Skin of body (tissue), 3 donors: ENCODE measurements at places on chromosomes 16 and 17. TPM values are rescaled to one million over a fixed set of nuclear protein-coding genes. Genes with fewer than 3 reads are reported as not detected.

Gene MYH8
- total RNA-seq, result 442 TPM

Gene MAFG
- total RNA-seq, result 8.1 TPM

Gene CPHXL
- total RNA-seq, result not detected

Gene CCL8
- 3.1 TPM for total RNA-seq

Gene APOH
- not detected for total RNA-seq

Gene UMOD
- not detected for total RNA-seq

Gene KRT28
- 152 TPM for total RNA-seq

Gene MPP2
- 3.0 TPM for total RNA-seq

Gene MYOCD
- 1.9 TPM for total RNA-seq

DNA sequence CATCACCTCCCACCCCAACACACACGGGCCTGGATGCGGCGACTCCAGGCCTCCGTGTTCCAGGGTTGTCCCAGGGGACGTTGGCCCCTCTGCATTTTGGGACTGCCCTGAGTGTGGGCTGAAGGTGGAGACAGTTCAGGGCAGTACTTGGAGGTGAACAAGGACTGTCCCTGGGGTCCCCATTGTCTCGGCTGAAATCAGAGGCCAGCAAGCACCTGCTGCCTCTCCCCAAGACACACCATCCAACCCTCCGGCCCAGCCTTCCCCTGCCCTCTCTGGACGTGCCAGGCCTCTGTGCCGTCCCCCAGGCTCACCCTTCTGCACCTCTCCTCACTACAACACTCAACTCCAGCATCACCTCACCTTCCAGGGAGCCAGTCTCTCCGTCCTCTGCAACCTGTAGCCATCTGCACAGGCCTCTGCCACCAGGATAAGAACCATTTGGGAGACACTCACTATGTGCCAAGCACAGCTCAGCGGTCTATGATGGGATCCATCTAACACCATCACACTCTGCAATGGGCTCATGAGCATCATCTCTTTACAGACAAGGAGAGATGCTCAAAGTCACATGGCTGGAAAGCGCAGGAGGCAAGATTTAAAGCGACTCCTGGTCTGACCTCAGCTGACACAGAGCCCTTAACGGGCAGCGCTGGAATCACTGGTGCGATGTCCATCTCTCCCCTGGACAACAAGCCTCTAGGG lies 104.5 kb upstream of the SEC14L1 start:
- no peak for DNase-seq

- DNase-seq, result no peak
Measured at GRCh38 chr16:10878328-10878643, 1.3 kb downstream of the CIITA start.

DNA sequence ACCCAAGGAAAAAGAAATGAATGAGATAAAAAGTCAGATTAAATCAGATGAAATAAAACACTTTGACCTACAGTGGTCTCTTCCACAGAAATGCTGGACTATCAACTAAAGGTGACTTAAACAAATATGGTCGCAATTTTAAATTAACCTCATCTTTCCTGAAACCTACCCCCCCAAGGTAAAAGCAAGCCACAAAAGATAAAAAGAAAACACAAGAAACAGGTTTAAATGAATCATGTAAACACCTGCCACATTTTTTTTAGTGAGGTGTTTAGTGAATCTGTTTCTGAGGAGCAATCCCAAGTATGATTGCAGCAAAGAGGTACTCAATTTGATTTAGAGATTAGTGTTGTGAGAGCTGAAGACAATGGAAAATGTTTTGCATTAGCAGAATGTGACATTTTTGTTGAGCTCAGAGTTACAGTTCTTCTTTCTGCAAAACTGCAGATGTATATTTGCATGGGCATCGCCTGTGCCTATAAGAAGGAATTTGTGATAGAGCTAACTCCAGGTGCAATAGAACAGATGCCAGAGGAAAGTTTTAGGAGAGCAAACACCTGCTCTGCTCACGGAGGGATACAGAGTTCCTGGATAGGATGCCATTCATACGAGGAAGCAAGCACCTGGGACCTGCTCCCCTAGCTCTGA lies 3.4 kb upstream of the MMD start:
- DNase-seq, result no peak

GRCh38 chr17:42179911-42180410 lies 981 bp downstream of the KCNH4 start:
- DNase-seq, result no peak

DNA sequence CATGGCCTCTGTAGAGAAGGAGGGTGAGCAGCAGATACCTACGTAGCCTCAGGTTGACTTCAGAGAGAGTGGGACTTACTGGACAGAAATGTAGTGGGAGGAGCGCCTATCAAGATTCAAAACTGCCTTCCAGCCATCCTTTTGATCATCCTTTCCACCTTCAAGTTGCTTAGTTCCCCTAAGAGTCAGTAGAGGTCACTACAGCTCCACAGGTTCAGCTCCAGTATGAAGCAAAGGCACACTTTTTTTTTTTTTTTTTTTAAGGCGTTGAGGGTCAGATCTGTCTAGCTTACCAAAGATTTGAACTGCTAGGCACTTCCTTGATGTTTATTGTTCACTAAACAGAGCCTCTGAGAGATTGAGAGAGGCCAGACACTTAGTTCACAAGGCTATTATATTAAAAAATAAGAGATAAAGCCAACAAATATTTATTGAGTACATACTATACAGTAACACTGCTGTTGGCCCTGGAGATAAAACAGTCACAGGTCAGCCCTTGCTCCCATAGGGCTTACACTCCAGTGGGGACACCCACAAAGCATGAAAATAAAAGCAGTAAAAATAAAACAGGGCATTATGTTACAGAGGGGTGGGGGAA lies 3.1 kb downstream of the RNF227 start:
- no peak for DNase-seq

DNA sequence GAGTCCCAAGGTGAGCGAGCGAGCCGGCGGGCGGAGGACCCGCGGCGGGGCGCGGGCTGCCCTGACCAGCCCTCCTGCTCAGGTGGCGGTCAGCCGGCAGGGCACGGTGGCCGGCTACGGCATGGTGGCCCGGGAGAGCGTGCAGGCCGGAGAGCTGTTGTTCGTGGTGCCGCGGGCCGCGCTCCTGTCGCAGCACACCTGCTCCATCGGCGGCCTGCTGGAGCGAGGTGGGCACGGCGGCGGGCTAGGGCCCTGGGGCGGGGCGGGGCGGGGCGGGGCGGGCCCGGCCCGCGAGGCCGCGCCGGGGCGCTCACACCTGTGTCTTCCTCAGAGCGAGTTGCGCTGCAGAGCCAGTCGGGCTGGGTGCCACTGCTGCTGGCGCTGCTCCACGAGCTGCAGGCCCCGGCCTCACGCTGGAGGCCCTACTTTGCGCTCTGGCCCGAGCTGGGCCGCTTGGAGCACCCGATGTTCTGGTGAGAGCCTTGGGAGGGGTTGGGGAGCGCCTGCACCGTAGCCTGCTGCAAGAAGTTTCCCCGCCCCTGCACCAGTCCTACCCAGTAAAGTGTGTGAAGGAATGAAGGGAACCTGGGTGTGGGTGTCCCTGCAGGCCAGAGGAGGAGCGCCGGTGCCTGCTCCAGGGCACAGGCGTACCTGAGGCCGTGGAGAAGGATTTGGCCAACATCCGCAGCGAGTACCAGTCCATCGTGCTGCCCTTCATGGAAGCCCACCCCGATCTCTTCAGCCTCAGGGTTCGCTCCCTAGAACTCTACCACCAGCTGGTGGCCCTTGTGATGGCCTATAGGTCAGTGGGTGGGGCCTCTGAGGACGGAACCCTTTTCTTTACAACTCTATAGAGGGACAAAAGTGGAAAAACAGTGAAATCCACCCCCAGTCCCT lies 802 bp downstream of the SETD6 start:
- DNase-seq, result no peak

DNA sequence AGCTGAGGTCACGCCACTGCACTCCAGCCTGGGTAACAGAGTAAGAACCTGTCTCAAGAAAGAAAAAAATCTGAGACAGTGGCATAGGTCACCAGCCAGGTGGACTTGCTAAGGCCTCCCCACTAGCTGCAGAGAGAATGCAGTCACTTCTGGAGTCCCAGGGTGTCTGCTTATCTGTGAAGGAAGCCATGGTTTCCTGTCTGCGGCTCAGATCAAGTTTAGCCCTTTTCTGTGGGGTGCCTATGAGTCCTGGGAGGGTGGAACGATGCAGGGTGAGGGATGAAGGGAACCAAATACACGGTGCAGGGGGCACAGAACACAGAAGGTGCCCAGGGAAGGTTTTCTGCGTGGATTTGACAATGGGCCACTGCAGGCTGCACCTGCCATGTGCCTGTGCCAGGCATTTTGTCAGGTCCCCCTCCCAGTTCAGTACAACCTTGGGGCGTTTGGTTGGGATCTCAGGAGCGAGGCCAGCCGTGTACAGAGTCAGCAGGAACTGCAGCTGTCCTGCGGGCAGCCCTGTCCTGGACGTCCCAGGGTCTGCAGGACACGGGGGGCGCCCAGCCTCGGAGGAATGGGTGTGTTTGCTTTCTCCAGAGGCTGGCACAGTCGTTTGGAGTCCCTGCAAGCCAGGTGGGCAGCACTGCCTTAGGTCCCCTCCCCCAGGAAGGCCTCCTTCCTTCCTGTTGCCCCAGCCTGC lies 41.8 kb downstream of the RAB11FIP4 start:
- DNase-seq, result no peak

DNA sequence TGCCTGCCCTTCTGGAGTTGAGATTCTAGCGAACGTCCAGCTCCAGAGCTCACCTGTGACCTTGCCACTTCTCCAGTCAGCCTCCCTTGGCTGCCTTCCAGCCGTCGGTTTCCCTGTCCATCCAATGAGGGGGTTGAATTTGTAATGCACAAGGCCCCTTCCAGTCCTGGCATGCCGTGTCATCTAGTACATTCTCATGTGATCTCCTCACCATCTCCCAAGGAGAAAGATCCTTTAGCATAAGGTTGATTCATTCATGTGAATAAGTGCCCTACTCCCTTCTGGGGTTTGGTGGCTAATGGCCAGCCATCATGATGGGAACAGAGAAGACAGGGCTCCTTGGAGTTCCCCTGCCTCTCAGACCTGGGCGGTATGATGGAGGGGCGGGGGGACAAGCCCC lies 18.9 kb upstream of the ABCC3 start:
- no peak for DNase-seq

GRCh38 chr17:31558748-31559583 lies 167.5 kb downstream of the RAB11FIP4 start:
- DNase-seq, result peak; percentile 40

DNA sequence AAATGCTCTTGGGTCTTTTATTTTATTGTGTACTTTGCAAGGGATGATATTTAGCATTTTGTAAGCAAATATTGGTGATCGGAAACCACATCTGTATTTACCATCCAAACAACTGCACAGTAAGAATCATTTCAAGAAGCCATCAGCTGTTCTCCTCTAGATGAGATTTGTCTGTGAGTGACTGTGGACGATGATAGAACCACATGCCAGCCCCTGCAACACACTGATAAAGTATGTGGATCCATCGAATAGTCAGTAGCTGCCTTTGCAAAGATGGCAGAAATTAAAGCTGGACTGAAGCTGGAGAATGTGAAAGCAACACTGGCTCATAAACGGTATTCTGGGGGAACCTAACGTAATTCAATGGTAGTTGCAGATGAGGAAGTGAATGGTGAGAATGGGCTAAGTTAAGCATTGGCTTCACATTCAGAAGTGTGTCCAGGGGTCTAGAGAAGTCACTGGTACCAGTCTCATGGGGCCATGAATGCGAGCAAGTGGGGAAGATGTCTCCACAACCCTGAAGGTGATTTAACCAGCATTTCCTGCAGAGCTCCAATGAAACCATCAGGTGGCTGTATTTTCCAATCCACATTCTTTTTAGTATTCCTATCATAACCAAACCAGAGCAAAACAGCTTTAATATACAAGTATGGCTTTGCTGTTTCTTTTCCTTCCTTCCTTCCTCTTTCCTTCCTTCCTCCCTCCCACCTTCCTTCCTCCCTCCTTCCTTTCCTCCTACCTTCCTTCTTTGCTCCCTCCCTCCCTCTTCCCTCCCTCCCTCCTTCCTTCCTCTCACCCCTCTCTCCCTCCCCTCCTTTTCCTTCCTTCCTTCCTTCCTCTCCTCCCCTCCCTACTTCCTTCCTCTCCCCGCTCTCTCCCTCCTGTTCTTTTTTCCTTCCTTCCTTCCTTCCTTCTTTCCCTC lies 169.4 kb downstream of the ABCA8 start:
- no peak for DNase-seq

DNA sequence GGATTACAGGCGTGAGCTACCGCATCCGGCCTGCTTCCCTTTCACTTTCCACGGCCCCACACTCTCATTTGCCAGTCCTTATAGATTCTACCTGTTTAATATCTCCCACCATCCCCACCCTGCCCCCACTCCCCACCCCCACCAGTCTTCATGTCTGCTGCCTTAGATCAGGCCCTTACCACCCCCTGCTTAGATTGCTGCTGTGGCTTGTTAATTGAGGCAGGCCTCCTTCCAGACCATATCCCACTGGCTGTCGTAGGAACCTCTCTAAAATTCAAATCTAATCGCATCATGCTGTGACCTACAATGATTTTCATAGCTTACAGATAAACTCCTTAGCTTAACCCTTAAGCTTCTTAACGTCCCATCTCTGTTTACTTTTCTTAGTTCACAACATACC lies 4.9 kb downstream of the IQCK start:
- no peak for DNase-seq

DNA sequence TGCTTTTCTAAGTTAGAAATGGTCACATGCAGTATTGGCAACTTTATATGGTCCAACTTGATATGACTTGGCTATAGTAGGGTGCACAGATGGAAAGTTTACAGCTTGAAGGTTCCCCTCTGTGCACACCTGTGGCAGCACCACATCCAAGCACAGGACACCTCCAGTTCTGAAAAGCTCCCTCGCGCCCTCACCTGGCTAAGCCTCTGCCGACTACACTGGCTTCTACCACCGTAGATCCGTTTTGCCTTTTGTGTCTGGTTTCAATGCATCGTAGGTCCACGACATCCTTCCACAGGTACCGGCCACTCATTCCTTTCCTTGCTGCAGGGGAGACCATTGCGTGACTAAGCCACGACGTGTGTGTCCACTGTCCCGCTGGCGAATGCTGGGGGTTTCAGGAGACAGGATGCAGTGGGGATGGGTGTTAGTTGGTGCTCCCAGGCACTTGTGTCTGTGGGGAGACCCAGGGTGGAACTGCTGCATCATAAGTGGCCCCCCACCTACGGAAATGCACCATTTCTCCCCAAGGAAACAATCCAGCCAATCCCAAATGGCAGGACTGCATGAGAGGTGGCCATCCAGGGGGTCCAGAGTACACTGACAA lies 4.9 kb upstream of the RASD1 start:
- DNase-seq, result no peak

DNA sequence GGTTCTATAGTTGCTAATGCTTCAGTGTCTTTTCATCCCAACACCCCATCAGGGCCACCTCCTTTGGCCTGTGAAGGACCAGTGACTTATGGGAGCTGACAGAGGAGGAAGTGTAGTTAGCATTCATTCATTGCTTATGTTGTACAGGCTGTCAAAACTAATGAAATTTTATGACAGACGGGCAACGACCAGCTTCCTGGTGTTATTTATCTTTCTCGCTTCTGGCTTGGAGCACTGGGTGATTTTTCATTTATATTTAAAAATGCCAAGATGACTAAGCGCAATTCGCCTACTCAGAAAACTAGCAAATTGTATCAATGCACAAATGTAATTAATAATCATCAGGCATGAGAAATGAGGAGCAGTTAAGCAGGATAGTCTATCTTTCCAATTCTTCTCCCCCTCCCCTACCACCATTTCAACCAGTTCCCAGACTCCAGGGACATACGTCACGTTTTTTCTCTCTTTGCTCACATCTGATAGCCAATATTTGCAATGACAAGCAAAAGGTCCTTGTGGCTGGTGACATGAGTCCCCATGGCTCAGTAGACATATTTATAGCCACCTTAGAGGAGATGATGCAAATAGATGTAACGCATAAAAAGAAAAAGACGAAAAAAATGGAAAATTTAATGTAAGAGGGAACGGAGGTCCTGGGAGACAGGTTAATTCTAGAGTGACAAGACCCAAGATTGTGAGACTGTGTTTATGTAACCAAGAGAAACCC lies 11.2 kb downstream of the CDRT15 start:
- no peak for DNase-seq
